ENCODE measurements at places on chromosomes 3 and 15.

DNA sequence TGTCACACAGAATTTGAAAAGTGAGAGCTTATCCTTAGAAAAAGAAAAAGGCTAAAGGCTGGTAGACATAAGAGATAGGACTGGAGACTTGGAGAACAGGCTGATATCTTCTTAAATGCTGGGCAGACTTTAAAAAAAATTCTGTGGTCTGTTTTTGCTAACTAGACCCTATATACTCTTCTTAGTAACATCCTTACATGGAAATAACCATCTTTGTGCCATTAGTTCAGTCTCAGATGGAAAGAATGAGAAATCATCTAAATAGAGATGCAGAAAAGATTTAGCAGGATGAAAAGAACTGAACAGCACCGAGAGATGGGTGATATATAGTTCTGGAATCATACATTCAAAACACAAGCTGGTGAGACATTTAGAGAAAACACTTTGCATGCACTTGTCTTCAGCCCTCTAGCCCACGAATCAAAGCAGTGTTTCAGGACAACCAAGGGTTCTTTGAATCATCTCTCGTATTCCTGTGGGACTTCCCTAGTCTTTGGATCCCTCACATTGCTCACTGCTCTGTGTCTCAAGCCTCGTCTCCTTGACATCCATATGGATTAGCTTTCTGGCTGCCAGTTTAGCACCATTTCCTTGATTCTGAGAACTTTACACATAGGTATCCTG lies 93.0 kb upstream of the LYSMD4 start:
- DNase-seq: no peak

GRCh38 chr3:17207019-17207418 lies 322.3 kb downstream of the PLCL2 start:
- DNase-seq: no peak

DNA sequence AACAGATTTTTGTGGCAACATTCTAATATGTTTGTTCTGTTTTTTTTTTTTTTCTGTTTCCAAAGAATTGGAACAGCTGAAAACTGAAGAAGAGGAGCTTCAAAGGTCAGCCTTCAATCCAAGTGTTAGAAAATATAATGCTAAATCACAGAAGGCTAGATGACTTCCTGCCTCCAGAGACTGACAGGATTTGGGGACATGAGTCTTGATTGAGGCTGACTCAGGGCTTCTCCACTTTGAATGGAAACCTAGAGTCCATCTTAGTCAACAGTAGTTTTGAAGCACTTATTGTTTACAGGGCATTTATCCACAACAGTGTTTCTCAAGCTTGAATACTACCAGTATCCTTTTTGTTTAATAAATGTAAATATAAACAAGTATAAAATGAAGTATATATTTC lies 44.5 kb upstream of the RAD51 start:
- DNase-seq: no peak

DNA sequence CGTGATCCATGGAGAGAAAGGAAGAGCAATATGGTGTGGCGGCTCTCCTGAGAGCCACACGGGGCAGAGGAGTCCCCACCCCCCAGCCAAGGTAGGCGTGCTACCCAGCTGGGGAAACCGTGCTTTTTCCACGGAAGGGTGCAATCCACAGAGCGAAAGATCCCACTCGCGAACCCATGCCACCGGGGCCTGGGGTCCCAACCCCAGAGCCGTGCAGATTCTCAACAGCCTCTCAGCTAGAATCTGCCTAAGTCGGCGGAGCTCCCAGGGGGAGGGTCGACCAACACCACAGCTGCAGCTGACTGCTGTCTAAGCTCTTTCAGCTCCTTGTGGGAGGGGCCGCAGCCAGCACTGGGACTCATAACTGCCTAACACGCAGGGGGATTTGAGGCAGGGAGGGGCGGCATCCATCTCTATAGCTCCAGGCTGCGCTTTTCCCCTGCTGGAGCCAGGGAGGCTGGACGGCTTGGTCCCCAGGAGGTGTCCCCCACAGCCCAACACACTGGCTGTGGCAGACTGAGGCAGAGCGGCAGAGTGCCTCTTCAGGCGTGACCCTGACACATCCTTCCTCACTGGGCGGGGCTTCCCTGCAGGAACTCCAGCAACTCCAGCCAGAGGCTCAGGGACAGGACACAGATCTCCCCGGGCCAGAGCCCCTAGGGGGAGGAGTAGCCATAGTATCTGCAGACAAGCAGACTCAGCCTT lies 107.6 kb upstream of the ZBTB20 start:
- DNase-seq: no peak

GRCh38 chr3:75687323-75687722 lies 23.2 kb downstream of the FRG2C start:
- no peak for DNase-seq

DNA sequence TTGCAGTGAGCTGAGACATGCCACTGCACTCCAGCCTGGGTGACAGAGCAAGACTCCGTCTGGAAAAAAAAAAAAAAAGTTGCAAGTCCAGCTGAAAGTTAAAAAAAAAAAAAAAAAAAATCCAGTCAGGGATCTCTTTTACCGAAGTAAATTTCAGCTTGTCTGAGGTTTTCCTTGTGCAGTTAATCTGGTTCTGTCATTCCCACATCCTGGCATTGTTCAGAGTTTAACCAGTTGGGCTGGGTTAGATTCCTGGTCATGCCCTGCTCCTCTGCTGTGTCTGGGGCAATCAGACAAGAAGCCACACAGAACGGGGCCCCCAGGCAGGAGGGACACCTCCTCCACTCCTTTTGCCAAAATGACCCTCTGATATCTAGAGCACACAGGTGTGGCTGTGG lies 84.1 kb upstream of the KLHL25 start:
- no peak for DNase-seq
